ENCODE measurements at places on chromosomes 16 and 17.

DNA sequence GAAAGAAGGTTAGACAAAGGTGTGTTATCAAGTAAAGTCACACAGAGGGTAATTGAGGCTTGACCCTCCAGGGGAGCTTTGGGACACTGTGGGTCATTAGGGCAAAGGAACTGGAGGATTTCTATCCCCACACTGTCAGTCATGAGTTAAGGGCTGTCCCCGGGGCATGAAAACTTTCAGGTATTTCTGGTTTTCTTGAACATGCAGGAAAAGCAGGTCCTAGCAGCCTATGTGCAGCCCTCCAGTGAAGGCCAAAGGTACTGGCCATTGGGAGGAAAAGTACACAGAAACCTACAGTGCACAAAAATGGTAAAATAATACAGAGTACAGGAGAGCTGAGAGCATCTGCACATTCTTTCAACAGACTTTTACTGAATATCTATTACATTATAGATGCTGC lies 44.4 kb upstream of the SCNN1B start:
- no peak for DNase-seq

GRCh38 chr16:89193576-89194293 lies 6.6 kb downstream of the SLC22A31 start:
- DNase-seq, result no peak

- no peak for DNase-seq
Observed at GRCh38 chr17:9255833-9256232, 234.5 kb downstream of the NTN1 start.

DNA sequence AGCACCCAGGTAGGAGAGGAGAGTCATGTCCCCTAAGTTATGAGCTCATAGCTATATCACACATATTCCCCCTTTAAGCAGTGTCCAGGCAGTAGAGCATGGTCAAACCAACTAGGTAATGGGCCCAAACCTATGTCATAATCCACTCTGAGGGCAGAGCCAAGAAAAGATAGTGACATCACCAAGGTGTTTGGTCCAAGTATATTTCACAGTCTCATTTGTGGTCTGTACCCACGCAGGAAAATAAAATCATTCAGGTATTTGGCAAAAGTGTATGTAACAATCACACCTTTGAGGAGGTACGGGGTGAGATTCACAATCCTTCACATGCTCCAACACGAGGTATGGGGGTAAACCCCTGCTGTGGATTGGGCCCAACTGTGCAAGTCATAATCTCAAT lies 2112.8 kb downstream of the TP53TG3F start:
- DNase-seq, result no peak

GRCh38 chr17:40456396-40456951 lies 13.2 kb downstream of the IGFBP4 start:
- DNase-seq, result no peak

DNA sequence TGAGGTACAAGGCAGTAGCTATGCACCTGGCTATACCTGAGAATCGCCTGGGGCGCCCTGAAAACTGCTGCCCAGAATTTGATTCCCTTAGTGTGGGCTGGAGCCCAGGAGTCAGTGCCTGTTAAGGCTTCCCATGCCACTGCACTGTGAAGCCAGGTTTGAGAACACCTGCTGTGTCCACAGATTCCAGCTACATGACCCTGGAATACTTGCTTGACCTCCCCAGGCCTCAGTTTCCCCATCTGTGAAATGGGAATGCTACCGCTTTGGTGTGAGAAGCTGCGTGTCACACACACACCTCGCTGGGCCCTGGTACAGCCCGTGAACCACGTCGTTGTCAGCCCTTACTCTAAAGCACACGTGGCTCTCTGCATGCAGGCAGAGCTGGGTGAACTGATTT lies 271.0 kb downstream of the C16orf95 start:
- no peak for DNase-seq

DNA sequence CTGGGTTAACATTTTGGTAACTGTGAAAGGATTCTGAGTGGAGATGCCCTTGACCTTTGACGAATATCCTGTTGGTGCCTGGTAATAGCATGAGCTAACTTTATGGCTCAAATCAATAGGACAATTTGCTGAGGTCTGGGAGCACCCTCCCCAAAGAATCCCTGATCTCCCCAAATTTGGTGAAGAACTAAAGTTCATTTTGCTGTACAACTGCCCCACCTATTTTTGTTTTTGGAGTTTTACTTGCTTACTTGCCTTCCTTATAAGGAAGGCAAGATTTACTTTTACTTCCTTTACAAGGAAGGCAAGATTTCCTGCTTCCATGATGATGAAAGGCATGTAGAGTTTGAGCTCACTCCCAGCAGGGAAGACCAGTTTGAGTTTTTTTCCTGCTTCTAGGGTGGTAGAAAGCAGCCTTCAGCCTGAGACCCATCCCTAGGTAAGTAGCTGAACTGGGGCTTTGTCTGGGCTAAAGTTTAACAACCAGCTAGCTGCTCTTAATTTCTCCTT lies 2.8 kb downstream of the KRTAP4-9 start:
- no peak for DNase-seq

DNA sequence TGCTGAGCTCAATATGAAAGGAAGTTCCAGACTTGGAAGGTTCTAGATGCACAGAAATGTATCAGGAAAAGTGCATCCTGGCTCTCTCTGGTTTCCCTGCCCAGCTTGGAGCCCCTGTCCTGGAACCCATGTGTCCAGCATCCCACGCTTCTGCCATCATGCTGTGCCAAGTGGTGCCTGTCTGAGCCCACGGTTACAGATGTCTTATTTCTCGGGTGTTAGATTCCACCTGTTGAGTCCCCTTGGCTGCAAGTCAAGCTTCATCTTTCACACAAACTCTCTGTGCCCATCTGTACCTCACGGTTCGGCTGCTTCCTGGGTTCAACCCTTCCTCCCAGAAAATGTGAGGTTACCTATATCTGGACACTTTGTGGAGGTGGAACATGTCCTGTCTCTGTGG lies 22.5 kb downstream of the OR1D5 start:
- no peak for DNase-seq

DNA sequence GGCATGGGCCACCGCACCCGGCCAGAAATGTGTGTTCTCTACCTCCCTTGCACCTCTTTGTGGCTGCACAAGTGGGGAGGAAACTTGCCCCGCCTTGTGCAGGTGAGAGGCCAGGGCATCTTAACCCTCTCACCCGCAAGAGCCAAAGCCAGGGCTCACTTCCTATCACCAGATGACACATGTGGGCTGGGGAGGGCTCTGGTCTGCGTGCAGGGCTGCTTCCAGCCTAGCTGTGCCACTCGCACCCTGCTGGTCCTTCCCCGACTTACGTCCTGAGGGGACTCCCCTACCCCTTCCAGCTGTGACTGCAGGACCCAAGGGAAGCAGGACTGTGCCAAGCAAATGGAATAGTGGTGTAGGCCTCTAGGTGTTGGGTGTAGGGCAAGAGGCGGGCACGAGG lies 6.9 kb downstream of the MIEF2 start:
- DNase-seq, result no peak

DNA sequence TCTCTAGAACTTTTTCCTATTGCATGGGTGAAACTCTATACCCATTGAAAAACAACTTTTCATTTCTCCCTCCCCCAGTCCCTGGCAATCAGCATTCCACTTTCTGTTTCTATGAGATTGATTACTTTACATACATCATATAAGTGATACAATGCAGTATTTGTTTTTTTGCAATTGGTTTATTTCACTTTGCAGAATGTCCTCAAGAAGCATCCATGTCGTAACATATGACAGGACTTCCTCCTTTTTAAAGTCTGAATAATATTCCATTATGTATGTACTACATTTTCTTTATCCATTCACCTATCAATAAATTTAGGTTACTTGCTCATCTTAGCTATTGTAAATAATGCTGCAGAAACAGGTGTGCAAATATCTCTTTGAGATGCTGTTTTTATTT lies 8.8 kb downstream of the IL21R start:
- no peak for DNase-seq

DNA sequence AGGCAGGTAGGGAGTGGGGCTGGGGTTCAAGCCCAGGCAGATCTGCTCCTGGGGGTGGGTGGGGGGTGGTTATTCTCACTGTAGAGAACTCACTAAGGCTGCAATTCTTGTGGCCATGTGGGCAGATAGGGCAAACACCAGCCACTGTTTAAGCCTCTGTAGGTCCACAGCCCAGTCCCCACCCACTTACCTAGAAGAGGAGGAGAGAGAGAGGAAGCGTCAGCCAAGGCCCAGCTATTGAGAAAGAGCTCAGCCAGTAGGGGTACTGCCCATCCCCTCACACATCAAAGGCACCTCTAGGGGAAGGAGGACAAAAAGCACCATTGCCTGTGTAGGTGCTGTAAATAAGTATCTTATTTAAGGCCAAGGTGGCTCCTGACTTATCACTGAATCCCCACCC lies 12.9 kb downstream of the KRT16 start:
- DNase-seq, result no peak

DNA sequence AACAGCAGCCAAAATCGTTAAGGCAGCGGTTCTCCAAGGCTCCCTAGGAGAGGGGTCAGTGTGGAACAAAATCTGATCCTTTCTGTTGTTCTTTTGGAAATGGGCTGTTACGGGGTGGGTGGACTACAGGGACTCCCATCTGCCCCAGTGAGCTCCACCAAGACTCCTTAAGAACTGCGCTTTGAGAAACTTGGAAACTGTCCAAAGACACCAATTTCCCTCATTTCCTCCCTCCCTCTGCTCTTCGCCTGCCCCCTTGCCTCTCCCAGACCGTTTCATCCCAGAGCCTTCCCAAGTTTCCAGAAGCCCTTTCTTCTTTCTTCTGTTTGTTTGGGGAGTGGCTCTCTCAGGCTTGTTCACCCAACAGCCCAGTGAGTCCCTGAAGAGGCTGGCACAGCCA lies 205.4 kb downstream of the COPRS start:
- DNase-seq, result no peak

DNA sequence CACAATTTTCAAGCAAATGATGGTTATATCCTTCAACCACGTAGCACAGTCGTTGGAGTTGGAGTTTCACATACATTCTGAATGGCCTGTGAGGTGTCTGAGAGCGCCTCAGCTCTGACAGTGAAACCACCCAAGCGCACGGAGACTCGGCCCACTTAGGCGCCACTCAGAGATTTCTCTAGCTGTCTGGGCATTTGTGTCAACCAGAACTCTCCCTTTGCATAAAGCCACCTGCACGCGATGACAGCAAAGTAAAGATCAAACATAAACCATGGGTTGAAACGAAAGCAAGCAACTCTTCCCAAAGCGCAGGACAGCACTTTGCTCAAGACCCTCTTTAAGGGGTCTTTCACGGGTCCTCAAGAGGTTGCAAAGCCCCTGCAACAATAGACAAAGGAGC lies 533 bp downstream of the SLC6A4 start:
- no peak for DNase-seq

DNA sequence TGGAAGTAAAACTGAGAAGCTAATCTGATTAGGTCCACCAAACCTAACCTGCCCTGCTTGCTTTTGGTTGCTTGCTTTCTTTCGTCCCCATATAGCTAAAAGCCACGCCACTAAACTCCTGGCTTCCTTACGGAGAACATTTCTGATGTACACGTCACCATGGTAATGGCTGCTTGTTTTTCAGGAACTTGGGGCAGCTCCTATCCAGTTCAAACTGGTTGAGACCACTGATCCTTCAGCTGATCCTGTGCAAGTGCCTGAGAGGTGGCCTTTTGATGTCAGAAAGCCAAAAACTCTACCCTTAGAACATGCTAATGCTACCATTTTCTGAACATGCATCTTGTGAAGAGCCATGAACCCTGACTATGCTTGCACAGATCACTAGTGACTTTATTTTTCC lies 14.4 kb upstream of the DHRS7C start:
- DNase-seq, result no peak

DNA sequence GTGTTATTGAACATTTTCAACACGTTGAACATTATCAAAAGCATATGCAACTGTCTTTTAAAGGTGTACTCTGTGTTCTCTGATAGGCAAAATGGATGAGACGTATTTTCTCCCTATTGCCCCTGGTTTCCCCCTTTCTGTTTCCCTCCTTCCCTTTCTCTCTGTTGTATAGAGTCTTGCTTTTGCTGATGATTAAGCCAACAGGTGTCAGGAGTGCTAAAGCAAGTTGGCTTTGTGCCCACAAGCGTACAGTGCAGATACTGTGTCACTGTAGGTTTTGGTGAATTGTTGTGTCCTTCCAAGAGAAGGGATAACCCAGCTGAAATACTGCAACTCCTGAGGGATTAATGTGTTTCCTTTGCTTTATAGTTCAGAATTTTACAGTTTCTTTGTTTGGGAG lies 74.4 kb downstream of the COX10 start:
- DNase-seq, result no peak

- no peak for DNase-seq
Observed at GRCh38 chr16:73166441-73166851, 118.5 kb upstream of the ZFHX3 start.

DNA sequence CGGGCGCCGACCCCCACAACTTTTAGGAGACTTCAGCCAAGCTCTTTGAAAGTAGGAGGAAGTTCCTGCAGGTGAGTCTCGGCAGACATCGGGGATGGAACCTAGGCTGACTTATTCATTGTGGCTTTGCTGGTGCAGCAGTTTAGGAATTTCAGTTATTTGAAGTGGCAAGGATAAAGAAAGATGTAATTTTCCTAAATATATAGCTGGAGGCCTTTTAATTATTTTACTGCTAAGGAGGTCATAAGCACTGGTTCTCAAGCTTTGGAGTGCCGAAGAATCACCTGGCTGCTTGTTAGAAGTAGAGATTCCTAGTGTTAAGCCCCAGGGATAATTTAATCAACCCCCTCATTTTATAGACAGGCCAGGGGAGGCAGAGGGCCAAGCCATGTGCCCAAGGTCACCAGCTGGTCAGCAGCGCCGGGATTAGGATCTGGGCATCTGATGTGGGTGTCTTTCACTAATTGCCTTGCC lies 28.9 kb upstream of the BCAR1 start:
- no peak for DNase-seq

DNA sequence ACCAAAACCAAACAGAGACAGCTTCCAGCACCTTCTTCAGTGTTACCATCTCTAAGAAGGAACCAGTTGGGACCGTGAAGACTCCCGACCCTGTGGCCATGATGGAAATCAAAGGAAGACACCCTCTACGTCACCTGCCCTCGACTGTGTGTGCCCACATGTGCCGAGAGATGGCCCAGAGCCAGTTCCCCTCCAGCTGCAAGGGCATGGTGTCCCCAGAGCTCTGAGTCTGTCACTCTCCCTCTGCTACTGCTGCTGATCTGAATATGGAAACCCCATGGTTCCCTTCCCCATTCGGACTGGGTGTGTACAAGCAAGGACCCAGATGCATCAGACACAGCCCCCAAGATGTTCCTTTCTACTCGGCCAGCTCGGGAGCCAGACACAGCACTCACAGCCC lies 76.4 kb downstream of the SOCS1 start:
- no peak for DNase-seq

- DNase-seq, result no peak
Observed at GRCh38 chr17:73379826-73380225, 68.0 kb upstream of the CDC42EP4 start.

- no peak for DNase-seq
Observed at GRCh38 chr17:49104511-49105074, 28.0 kb upstream of the B4GALNT2 start.

- DNase-seq, result no peak
Observed at GRCh38 chr17:9792181-9792840, 919 bp upstream of the DHRS7C start.
